Stimulated activated CD4-positive, alpha-beta T cell treated with anti-CD3 and anti-CD28 coated beads, Interleukin-15, amount 100 ng/mL, for 48 hours (primary cell): ENCODE measurements at places on chromosomes 16 and 17.

DNA sequence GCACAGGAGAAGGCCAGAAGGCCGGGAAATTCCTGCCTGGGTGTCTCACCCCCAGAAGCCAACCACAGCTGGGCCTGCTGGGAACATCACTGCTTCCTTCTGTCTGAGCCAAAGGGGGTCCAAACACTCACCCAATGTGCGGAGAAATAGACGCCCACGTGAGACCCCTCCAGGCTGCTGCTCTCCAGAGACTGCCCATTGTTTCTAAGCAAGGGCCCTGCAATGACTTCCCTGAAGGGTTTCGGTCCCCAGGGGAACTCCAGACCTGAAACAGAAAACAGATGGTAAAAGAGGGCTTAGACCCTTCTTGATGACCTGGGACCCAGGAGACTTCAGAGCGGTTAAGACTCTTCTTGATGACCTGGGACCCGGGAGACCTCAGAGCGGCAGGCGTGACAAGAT, 41.3 kb downstream of the MRM3 start:
- no peak for DNase-seq

DNA sequence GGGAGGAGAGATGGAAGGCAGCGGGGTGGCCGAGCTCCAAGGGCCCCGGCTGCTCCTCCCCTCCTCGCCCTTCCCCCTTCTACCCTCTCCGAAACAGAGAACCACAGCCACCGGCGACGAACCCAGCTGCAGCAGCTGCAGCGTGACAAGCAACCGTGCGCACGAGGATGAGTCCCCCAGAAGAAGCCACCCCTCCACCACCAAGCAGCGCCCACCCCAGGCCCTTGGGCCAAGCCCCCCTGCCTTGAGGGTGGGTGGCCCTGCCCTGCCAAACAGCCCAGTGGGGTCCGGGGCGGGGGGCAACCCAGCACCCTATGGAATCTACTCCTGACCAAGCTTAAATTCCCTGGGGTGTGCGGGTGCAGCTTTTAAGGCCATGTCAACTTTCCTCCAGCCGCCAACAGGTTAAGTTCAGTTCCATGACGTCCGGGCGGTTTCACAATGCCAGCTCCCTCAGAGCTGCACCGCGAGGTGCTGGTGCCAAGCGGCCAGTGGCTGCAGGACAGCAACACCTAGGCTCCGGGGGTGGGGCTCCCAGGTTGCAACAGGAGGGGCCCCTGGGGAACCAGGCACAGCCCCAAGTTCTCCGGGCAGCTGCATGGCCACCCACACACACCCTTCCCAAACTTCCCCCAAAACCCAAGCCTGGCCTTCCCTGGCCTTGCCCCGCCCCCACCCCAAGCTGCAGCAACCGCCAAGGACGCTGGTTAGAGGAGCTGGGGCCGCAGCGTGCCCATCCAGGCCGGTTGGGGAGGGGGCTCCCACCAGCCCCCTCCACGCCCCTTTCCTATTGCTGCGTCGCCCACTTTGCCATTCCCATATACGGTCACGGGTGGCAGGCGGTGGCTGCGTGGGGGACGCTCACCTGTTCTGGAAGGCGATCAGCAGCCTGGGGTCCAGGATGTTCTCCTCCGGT, 2.0 kb downstream of the CBX4 start:
- peak; percentile 52 for DNase-seq

- no peak for DNase-seq
These were observed 108.0 kb downstream of the VPS53 start for GRCh38 chr17:606508-607250.

GRCh38 chr16:90008708-90009145, 10.5 kb downstream of the DBNDD1 start:
- DNase-seq: peak; percentile 63

DNA sequence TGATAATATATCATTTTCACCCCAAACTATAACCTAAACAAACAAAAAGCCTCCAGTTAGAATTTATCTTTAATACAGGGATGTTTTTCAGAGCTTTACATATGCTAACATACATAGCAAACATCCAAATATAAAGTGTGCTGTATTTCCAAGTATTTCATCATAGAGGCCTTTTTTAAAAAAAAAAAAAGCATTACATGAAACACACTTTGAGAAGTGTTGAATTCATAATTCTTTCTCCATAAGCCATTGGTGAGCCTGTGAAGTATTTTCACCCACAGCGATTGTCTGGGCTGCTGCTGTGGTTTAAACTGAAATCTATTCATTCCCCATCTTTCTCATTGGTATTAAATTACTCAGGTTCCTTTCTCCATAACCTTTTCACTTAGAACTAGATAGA, 503.4 kb upstream of the CDH8 start:
- DNase-seq: no peak

DNA sequence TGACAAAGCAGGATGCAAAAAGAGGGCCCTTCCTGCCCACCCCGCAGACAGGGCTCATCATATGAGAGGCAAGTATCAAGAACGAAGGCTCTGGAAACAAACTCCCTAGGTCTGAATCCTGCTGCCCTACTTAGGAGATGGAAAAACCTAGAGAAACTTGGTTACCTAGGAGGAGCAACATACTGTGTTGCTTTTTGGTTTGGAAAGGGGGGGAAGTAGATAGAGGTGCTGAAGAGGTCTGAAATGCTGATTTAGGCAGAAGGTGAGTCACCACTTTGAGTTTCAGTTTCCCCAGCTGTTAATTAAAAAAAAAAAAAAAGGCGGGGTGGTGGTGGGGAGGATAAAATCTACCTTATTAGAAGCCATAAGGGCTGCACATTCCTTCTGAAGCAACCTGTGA, 1.5 kb downstream of the N4BP1 start:
- no peak for DNase-seq

- no peak for DNase-seq
These were observed 200.0 kb downstream of the NTN1 start for GRCh38 chr17:9221147-9221921.

DNA sequence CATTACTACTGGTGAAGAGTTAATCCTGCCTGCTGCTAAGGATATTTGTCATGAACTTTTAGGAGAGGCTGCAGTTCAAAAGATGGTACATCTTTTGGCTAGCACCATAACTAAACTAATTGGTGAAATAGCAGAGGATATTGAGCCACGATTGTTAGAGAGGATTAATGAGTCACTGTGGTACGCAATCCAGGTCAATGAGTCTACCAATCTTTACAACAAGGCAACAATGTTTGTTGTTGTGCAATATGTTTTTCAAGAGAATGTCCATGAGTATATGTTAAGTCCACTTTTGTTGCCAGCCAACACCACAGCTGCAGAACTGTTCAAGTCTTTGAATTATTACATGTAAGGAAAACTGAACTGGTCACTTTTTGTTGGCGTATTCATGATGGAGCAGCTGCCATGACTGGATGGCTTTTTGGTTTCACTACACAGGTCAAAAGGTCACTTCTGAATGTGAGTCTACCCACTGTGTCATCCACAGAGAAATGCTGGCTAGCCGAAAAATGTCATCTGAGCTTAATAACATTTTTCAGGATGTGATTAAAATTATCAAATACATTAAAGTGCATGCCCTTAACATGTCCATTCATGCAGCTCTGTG, 402.6 kb upstream of the KIF2B start:
- no peak for DNase-seq

DNA sequence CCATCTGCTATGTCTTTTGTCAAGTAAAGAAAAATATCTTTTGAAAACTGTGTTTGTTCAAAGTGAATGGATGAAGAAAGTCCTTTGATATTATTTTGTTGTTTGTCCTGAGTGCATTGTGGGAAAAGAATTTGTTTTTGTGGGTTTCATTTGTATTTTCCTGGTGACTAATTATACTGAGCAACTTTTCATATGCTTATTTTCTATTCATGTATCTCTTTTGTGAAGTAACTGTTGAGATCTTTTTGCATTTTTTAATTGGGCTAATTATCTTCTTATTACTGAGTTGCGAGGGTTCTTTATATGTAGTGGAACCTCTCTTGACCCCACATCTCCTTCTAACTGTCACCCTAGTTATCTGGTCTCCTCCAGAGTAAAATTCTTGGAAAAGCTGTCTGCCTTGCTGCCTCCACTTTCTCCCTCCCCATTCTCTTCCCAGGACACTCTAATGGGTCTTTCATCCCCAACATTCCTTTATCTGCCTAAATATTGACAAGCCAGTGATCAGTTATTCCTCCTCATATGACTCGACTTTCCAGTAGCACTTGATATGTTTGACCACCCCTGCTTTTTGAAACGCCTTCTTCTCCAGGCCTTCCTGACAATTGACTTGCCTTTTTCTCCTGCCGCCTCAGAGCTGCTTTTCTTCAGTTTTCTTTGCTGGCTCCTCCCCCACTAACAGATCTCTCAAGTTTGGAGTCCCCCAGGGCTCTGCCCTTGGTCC, 117.6 kb upstream of the HAS3 start:
- no peak for DNase-seq

GRCh38 chr16:14309001-14309886, 238.1 kb downstream of the MRTFB start:
- DNase-seq: no peak

DNA sequence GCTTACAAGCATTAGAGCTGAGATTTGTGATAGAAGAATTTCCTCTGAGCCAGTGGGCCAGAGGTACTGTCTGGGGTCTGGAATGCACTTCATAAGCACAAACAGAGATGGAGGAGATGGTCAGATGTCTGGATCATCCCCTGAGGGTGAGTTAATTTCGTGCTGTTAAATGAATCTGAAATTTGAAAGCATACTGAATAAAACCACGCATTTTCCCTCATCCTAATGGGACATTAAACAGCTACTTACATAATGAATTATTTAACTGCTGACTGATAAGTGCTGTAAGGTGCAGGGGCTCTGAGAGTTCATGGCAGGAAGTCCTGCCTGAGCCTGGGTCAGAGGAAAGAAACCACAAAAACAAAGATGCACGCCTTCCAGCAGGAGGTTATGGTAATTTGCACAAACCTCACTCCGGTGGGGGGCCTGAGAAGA, 136.3 kb upstream of the XYLT1 start:
- DNase-seq: no peak

GRCh38 chr16:3101841-3102470, 2.9 kb upstream of the ZSCAN10 start:
- DNase-seq: no peak

DNA sequence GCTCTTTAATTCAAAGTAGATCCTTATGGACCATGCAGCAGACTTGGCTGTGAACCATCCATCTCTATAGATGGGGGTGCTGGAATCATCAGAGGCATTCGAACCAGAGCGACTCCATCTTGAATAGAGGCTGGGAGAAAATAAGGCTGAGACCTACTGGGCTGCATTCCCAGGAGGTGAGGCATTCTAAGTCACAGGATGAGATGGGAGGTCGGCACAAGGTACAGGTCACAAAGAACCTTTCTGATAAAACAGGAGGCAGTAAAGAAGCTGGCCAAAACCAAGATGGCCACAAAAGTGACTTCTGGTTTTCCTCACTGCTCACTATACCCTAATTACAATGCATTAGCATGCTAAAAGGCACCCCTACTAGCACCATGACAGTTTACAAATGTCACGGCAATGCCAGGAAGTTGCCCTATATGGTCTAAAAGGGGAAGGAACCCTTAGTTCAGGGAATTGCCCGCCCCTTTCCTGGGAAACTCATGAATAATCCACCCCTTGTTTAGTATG, 89.2 kb upstream of the BRD7 start:
- no peak for DNase-seq

DNA sequence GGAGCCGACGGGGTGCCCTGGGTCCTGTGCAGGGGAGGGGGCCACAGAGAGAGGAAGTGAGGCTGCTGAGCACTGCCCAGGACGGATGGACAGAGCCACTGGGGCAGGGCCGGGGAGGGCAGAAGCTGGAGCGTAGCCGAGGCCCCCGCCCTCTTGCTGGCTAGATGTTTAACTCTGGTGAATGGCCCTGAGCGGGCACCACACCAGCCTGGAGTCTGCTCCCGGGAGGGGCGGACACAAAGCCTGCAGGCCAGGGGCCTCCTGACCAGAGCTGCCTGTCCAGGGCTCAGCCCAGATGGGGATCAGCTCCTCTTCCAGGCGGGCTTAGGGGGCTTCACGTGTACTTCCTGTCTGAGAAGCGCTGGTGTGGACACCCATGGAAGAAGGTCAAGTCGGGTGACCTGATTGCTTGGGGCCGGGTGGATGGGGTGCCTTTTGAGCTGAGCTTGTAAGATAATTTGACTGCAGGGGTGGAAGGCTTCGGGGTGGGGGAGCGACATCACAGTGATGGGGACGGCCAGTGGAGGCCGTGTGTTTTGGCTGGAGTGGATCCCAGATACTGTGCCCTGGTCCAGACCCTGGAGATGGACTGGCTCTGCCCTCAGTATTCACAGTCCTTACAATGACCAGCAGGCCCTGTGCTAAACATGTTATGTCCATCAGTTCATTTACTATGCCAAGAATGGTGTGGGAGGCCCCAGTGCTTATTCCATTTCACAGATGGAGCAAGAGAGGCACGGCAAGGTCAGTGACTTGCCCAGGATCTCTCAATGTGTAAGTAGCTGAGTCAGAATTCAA, 33.7 kb upstream of the CIBAR2 start:
- DNase-seq: no peak

- no peak for DNase-seq
These were observed 28.1 kb upstream of the MLYCD start for GRCh38 chr16:83870830-83871229.

- no peak for DNase-seq
These were observed 16.7 kb upstream of the GNG13 start for GRCh38 chr16:817001-817906.

DNA sequence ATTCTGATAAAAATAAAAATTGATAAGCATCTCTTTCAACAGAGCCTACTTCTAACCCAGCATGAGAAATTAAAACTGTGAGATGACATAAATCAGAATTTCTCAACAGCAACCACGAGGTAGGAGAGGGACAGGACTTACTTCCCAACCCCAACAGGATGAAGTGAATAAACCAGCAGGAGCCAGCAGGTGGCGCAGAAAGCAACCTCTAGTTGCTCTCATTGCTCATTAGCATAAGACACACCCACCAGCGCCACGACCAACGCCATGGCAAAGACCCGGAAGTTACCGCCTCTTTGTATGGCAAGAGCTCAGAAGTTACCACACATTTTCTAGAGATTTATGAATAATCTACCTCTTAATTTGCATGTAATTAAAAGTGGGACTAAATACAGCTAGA, 189.4 kb upstream of the CDH8 start:
- peak; percentile 8 for DNase-seq

GRCh38 chr17:47732399-47733046, 513 bp upstream of the TBX21 start:
- DNase-seq: no peak

DNA sequence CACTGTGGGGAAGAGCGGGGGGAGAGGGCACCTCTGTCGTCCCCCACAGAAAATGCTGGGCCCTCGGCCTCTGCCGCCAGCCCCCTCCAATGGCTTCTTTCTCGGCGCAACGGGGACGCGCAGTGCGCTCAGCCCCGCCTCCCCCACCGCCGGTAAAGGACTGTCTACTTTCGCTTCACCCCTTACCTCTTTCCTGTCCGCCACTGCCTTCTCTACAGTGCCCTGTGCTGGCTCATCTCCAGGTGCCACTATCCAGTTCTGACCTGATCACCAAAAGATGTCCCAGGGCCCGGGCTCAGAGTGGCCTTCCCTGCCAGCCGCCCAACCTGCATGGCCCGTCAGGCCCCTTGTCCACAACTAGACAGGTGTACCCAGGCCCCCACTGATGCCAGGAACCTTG, 7.3 kb downstream of the ENDOV start:
- no peak for DNase-seq

GRCh38 chr17:74703311-74703710, 9.4 kb downstream of the CD300LF start:
- no peak for DNase-seq

- DNase-seq: no peak
These were observed 18.8 kb upstream of the LASP1NB start for GRCh38 chr17:38906460-38907228.
